ENCODE measurements at places on chromosomes 2 and 18.
A peak's percentile ranks its signal among the peaks of the same experiment; 100 is the strongest.

DNA sequence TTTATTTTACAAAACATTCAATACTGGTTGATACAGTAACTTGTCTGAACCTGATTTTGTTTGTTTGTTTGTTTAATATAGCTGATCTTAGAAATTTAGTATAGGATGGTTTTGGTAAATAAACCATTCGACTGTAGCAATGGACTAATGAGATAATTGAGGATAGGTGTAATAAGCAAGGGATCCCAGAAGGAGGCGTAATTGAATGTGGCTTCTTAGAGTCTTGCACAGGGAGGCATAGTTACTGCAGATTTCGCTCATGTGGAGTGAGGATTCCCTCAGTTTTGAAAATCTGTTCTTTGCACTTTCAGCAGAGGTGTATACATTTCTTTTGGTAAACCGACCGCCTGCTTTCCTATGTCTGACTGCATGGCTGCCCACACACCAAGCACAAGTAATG, 709.6 kb downstream of the SOCS6 start:
- DNase-seq = no peak

GRCh38 chr18:8767340-8767739, 62.0 kb downstream of the MTCL1 start:
- DNase-seq = no peak

DNA sequence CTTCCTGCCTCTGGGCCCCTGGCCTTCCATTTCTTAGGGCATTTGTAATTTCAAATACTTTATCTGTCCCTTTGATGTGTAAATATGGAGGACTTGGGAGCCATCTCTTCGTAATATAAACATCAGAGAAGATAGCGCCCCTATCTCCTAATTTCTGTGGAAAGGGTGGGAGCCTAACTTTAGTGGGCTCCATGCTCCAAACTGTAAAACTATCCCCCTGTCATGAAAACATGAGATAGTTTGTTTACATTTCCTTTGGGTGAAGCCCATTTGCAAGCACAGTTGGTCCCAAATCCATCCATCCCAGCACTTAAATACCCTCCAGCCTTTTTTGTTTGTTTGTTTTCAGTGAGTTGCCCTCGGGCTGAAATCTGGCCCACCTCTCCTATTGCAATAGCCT, 782.6 kb upstream of the FSHR start:
- no peak for DNase-seq

DNA sequence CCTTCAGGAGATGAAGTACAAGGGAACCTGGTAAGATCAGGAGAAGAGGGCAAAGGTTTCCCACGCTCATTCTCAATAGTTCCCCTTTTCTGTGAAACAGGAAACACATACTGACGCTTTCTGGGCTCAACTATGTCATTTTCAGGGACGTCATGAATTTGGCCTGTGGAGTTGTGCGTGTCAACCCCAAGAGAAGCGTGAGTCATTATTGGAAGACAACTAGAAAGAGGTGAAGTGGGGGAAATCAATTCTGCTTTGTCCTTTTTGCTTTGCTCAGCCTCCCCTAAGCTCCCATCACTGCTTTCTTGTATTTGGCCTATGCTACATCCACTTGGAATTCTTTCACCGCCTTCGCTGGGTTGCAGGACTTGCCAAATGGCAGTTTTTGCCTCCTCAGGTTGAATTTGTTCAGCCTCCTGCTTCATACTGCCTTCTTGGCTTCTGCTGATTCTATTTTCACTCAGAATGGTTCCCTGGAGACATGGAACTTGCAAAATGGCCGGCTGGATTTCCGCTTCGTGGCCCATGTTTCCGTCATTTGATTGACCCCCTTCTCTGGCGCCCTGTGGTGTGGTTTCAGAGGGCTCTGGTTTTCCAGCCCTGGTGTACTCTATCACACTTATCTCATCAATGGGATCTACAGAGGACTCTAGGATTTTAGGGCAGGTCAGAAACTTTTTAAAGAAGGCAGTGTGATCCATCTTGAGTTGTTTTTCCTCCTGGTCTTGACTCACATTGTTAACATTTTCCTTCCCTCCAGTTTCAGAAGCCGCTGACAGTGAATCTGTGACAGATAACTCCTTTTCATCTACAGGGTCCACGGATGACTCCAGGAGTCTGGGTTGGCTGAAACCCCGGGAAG, 93.3 kb downstream of the ALPK2 start:
- DNase-seq = no peak

DNA sequence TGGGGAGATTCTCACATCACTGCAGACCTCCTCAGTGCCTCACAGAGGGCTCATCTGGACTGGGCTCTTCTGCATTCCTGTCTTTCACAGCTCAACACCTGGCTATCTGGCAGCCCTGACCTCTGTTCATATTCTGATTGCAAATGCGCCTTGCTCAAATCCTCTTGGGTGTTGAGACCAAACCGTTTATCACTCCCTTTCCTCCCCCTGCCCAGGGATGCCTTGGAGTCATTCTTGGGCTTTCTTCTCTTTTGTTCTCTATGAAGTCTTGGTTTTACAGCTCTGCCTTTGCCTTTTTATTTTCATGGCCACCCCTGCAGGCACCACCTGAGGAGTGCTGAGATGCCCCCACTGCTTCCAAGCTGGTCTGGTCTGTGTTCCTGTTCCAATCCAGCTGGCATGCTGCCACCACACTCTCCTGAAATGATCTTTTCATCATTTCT, 26.3 kb downstream of the TUBB6 start:
- DNase-seq = no peak

GRCh38 chr2:230317366-230317765, 9.6 kb upstream of the SP140L start:
- DNase-seq = no peak

DNA sequence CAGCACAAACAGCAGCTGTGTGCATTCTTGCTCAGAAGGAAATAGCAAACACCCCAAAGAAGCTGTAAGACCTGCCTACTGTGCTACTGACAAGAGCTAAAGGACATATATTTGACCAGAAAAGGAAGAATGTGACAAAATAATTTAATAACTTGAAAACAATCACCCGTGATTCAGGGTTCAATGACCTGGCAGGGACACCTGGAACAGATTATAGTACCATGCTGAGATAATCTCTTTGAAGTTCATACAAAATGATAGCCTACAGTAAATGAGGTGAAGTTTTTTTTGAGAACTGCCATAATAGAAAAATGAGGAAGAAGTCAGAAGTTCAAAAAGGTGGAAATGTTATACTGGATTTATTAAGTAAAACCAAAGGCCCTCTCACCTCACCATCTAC, 324.8 kb upstream of the GULP1 start:
- no peak for DNase-seq

GRCh38 chr2:100887713-100888495, 68.0 kb downstream of the NPAS2 start:
- DNase-seq = no peak

GRCh38 chr2:53827398-53828175, 32.2 kb downstream of the GPR75 start:
- DNase-seq = peak; percentile 9

GRCh38 chr2:159608723-159609308, 7.5 kb downstream of the BAZ2B start:
- no peak for DNase-seq

DNA sequence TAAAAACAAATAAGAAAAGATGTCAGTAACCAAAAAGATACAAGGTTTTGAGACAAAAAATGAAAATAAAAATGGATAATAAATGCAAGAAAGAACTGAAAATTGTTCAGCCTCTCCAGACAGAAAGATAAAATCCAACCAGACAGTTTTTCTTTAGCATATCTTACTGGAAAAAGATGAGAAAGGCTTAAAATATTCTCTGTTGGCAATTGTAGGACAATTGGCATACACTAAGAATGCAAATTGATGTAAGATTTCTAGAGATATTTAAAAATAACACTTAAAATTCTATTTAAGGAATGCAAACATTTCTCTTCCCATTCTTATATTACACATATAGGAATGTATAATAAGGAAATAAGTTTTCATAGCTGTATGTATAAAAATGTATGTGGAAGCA, 590.6 kb downstream of the DSC3 start:
- DNase-seq = no peak

DNA sequence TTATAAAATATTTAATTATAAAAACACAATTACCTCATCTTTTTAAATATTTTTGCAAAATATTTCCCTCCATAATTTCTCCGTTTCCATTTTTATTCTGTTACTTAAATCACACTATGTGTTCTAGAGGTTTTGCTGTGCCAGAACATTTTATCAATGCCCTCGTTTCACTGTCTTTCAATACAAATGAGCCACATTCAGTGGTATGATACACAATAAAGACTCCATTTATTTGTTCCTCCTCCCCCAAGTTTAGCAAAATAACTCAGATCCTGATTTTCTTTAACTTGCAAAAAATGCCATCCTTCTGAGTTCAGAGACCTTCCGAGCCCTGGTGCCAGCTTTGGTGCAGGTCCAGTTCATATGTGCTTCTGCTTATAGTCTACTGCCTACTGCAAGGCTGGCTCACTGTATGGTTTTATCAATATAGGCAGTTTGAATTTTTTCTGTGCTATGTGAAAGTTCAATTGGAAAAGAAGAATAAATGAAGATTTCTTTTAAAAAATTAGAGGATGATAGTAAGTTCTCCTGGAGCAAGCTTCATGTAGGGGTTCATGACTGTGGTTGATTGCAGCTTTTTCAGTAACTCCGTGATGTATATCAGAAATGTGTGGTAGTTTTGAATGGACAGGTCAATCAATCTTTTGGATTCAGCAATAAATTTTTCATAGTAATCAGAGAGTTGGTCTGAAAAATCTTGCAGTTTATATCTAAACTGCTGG, 42.5 kb downstream of the APOB start:
- DNase-seq = no peak

GRCh38 chr2:80527119-80527518, 222.6 kb upstream of the LRRTM1 start:
- no peak for DNase-seq

GRCh38 chr2:48829036-48829435, 73.5 kb upstream of the LHCGR start:
- DNase-seq = no peak

DNA sequence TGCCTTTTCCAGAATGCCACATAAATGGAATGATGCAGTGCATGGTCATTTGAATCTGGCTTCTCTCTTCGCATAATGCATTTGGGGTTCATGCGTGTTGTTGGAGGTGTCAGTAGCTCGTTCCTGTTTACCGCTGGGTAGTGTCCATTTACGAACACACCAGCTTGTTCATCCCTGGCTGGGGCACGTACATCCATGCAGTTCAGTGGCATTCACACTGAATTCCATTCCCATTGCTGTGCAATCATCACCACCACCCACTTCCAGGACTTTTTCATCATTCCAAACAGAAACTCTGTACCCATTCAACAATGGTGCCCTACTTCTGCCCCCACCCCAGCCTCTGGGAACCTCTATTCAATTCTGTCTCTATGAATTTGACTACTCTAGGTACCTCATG, 14.7 kb upstream of the CIDEA start:
- DNase-seq = no peak
